ENCODE measurements at places on chromosomes 3 and 15.
A peak's percentile ranks its signal among the peaks of the same experiment; 100 is the strongest.

GRCh38 chr3:61819861-61820260 lies 258.5 kb downstream of the PTPRG start:
- no peak for DNase-seq

DNA sequence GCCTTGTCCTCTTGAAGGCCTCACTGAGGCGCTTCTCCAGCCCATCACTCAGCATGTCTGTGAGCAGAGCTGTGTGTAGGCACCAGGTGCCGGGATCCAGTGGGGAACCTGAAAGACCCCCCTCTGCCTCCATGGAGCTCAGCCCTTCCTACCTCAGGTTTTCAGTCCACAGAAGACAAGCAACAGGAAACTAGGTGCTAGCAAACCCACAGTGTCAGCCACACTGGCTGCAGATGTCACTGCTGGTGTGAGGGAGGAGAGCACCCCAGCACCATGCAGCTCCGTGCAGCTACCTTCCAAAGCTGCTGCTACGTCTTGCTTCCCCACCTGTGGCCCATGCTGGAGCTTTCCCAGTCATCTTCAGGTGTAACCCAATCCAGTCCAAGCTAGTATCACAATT lies 17.9 kb downstream of the PSTPIP1 start:
- peak; percentile 76 for DNase-seq

GRCh38 chr3:16350597-16351318 lies 85.7 kb downstream of the OXNAD1 start:
- DNase-seq, result no peak

- DNase-seq, result no peak
These were observed 49.3 kb upstream of the KCNMB2 start for GRCh38 chr3:178486903-178487302.

DNA sequence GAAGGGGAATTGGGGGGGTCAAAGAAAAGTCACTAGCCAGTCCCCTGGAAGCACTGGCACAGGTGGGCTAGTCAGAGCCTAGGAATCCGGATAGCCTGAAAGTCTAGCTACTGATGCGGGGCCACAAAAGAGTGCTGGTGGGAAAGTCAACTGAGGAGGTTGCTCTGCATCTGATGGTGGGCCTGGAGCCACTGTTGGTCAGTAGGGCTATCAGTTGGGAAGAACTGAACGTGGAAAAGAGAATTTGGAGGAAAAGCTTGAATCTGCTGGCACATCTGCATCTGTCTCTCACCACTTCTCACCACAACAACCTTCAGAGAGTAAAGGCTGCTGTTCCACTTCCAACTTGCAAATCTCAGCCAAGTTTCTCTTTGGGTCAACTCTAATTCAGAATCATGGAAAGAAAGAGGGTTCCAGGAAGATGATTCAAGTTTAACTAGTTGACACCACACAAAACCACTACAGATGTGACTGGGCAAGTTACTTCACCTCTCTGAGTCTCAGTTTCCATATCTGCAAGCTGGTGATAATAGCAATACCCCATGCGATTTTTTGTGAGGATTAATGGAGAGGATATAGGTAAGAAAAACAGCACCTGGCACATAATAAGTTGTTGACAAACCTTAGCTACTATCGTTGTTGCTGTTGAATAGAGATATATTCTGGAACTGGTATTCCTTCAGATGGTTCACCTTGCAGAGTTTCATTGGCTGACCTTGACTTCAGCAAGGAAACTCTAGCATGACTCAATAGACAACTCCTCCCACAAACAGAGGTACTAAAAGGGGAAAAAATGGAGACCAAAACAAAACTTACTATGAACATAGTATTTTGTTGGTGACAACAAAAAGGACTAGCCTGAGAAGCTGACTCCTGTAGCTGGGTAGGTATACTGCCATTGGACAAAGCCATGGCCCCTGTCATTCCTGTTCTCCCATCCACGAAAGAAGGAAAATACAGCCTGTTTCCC lies 280.2 kb upstream of the STT3B start:
- DNase-seq, result no peak

DNA sequence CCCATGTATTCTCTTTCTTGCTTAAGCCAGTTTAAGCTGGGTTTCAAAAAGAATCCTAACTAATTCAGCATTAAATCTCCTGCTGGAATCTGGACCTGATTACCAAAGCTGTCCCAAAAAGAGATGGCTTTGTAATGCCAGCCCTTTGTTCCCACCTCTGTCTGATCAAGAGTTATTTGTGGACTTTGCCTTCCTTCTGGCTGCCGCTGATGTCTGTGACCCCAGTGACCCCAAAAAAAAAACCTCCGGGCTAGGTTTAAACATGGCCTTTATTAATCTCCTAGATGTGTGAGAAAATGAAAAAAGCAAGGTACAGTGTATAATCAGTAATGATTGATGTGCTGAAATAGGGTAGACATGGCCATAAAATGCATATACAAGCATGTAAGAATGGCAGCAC lies 20.7 kb downstream of the CRYGS start:
- no peak for DNase-seq

GRCh38 chr3:117234331-117234730 lies 524.8 kb downstream of the TUSC7 start:
- no peak for DNase-seq

DNA sequence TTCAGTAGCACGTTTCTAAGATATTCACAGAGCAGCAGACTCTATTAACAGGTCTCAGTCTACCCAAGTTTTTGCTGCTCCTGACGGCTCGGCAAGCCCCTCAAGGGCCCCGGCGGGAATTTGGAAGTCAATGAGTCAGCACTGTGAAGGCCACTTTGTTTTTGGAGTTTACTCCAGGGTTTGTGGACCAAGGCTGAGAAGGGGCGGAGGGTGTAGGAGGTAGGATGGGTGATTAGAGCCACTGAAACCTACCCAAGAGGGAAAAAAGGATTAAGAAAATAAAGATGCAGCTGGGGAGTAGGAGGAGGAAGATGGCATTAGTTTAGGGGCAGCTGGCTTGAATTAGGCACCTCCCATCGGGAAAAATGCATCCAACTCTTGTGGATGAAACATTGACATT lies 87.6 kb downstream of the BDH1 start:
- DNase-seq, result no peak

DNA sequence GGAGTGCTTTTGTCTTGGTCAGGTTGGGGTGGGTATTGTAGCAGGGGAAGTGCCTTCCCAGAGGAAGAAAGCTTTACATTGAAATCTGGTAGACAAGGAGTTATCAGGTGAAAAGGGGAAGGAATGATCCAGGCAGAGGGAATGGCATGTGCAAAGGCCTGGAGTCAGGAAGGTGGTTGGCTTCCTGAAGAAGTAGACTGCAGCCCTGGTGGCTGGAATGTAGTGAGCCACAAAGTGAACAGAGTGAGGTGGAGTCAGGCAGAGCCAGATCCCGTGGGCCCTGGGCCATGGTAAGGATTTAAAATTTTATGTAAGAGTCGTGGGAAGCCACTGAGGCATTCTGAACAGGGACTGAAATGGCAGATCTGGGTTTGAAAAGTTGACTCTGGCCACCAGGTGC lies 58.3 kb downstream of the RAB11A start:
- DNase-seq, result no peak

DNA sequence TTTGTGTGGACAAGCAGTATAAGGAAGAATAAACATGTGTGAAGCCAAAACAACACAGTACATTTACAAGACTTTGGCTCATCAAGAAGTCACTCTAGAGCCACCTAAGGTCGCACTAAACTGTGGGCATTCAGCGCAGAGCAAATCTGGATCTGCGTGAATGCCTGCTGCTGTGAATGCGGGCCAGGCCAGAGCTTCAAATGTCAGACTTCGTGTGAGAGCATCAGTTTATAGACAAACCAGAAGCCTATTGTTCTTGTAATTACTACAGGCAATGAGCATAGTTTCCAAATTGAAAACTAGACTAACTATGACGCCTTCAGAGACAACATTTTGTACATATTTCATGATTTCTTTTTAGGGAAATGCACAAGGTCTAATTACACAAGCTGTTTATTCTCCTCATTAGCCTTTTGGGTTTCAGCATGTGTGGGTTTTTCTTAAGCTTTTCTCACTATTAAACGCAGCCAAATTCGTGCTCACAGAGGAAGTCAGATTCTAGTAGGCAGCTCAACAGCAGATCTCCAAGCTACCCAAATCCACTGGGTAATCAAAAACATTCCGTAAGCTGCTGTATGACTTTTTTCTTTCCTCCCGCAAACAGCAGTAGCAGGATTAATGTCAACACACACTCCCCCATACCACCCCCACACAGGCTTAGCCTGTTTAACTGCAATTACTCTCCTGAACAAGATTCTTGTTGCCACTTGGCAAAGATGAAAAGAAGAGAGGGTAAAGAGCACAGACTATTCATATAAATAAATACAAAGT lies 84.5 kb upstream of the SETMAR start:
- no peak for DNase-seq

GRCh38 chr3:107370907-107371306 lies 6.3 kb upstream of the CCDC54 start:
- no peak for DNase-seq

DNA sequence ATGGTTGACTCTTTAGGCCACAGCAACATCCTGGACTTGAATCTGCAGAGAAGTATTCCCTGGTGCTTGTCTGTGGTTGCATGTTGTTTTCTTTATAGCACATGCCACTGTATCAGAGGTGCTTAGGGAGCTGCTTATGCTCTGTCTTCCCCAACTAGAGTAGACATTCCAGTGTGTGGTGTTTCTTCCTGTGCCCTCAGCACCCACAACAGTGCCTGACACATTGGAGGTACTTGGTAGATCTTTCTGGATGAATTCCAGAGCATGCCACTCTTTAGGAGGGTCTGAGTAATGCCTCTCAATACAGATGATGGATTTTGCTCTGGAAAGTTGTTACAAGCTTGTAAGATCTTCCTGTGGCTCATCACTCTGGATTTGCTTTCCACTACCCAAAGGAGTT lies 117.6 kb downstream of the CHDH start:
- DNase-seq, result no peak

GRCh38 chr3:148789146-148789545 lies 38.5 kb upstream of the CPB1 start:
- no peak for DNase-seq

DNA sequence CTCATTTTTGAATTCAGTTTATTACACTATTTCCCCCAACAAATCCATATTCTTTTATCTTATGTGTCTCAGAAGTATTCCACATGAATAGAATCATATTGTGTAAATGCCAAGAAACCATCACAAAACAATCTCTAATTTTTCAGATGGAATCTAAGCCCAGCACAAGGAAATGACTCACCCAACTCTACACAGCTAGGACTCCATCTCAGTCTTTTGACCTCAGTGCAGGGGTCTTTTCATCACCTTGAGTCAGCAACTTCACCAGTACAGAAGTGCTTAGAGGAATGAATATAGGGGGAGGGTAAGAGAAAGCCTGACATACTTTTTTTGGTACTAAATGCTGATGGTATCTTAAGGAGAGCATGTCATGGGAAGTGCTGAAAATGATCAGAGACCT lies 169.3 kb upstream of the LRRN1 start:
- DNase-seq, result no peak

- DNase-seq, result no peak
These were observed 1.6 kb downstream of the OR4F6 start for GRCh38 chr15:101804941-101805340.

GRCh38 chr3:168467115-168467714 lies 371.5 kb upstream of the GOLIM4 start:
- peak; percentile 3 for DNase-seq

DNA sequence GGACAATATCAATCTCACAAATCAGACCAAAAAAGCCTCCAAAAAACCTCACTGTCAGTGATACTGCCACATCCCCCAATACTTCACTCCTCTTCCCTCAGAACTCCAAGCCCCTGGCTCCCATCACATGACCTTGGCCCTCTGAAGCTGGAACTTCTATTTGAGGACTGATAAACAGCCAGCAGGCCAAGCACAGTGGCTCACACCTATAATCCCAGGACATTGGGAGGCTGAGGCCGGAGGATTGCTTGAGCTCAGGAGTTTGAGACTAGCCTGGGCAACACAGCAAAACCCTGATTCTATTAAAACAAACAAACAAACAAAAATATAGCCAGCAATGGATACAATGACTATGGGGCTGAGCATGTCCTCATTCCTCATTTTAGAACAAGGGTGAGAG lies 55.2 kb downstream of the MAP4 start:
- no peak for DNase-seq

- DNase-seq, result no peak
These were observed 27.9 kb downstream of the FEM1B start for GRCh38 chr15:68305420-68305871.

DNA sequence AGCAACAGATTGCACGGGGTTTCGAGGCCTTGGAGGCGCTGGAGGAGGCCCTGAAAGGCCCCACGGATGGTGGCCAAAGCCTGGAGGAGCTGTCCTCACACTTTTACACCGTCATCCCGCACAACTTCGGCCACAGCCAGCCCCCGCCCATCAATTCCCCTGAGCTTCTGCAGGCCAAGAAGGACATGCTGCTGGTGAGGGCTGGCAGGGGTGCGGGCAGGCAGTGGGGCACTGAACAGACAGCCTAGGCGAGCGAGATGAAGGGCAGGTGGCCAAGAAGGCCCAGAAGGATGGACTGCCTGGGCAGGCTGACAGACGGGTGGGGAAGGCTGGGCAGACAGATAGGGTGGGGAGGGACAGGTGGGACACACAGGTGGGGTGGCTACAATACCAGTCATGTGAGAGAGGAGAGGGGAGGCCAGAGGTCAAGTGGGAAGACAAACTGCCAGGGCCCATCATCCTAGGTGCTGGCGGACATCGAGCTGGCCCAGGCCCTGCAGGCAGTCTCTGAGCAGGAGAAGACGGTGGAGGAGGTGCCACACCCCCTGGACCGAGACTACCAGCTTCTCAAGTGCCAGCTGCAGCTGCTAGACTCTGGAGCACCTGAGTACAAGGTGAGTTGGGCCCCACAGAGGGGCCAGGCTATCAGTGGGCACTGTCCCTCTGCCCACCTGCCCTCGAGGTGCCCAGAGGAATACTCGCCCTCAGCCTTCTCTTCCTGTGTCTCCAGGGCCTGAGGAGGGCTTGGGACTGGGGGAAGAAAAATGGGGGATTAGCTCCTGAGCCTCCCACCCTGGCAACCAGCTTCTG lies 3.1 kb downstream of the PARP3 start:
- DNase-seq, result no peak

DNA sequence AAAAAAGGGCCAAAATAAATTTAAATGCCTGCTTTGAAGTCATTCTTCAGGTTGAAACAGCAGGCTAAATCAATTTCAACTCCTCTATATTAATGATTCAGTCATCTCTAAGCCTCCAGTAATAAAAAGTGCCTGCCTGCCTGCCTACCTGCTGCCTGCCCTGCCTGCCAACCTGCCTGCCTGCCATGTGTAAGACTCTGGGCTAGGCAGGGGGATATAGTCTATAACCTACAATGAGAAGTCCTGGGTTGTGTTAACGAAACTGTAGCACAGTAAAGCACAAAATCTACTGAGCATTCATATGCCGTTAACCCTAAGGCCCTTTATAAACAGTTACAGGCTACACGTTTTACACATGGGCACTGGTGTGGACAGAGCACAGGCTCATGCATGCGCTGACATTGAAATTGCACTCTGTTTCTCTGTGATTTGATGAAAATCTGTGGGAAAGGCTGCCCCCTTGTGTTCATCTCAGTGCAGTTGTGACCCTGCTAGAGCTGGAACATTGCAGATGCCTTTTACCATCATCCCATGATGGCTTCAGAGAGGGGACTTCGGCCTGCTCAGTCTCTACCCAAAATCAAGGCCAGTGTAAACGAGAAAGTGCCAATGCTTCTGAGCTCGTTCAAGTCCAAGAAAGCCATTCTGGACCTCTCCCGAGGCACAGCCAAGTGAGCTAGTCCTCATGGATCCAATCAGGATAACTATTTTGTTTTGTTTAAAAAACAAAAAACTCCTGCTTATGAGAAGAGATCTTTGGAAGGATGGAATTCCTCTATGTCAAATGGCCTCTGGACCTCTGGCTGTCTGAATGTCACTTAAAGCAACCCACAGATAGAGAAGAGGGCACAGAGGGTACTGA lies 64.6 kb downstream of the EFL1 start:
- no peak for DNase-seq

All from T-helper 2 cell (primary cell).